Coronary artery (tissue), 2 donors: ENCODE measurements at places on chromosomes 13 and 19.

- DNase-seq: no peak
Measured at GRCh38 chr13:28942906-28943305, 122.8 kb downstream of the MTUS2 start.

GRCh38 chr19:21482863-21483276 is 22.5 kb upstream of the ZNF429 start:
- DNase-seq: peak; percentile 78

- peak; percentile 87 for DNase-seq
Measured at GRCh38 chr19:1266916-1267476, 2.1 kb upstream of the CIRBP start.

- no peak for DNase-seq
Measured at GRCh38 chr13:111968336-111969010, 98.5 kb upstream of the SOX1 start.

DNA sequence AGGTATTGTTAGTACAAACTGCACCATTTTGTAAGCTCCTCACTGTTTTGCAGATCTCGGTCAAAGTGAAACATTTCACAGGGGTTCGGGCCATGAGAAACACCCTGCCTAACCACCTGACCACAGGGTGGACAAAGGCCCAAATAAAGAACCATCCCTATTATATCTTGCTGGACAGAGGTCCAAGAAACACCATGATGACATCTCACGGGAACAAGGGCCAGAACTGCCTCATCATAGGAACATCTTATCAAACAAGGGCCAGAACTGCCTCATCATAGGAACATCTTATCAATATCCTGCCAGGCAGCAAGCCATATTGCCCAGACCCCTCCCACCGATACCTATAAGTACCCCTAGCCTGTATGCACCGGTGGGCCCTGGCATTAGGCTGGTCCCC is 99.7 kb downstream of the PCDH9 start:
- no peak for DNase-seq

- DNase-seq: no peak
Measured at GRCh38 chr13:101845245-101846020, 393.0 kb downstream of the ITGBL1 start.

DNA sequence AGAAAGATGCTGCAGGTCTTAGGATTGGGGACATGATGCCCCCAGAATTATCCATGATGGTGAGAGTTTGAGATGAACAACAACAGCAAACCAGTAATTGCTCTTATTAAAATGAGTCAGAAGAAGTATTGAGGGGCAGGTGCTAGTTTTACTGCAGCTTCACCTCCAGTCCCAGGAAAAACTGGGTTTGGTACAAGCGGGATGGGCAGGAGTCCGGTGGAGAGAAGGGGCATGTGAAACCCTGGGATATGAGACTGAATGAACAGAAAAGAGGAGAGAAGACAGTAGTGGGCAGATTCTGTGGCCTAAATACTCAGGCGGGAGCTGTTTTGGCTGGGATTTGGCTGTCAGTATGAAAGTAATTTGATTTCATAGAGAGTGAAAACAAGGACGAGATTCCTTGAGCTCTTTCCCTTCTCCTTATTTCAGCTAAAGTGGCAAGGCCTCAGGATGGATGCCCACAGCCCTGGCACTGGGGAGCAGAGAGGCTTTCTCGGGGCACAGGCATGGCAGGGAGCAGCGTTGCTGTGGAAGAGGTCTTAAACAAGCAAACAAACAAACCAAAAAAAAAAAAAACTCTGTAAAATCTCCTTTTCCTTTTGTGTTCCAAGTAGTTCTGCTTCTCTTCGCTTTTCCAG is 30.7 kb downstream of the NFIX start:
- no peak for DNase-seq

DNA sequence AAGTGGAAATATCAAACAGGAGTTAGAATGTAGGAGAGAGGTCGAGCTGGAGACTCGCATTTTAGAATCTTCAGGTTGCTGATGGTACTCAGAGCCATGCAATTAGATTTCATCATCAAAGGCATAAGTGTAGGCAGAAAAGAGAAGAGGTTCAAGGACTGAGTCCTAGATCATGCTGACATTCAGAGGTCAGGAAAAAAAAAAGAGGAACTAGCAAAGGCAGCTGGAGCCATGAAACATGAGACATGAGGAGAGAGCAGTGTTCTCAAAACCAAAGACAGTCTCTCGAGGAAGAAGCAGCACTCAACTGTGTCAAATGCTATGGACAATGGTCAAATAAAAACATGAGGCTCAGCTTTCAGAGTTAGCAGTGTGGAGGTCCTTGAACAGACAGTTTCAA is 12.4 kb upstream of the TPP2 start:
- DNase-seq: no peak

- no peak for DNase-seq
Measured at GRCh38 chr13:112616586-112617362, 28.8 kb upstream of the TUBGCP3 start.

- no peak for DNase-seq
Measured at GRCh38 chr19:1968279-1969175, 27.6 kb downstream of the CSNK1G2 start.

GRCh38 chr19:33332248-33332647 is 29.9 kb upstream of the CEBPA start:
- DNase-seq: no peak

DNA sequence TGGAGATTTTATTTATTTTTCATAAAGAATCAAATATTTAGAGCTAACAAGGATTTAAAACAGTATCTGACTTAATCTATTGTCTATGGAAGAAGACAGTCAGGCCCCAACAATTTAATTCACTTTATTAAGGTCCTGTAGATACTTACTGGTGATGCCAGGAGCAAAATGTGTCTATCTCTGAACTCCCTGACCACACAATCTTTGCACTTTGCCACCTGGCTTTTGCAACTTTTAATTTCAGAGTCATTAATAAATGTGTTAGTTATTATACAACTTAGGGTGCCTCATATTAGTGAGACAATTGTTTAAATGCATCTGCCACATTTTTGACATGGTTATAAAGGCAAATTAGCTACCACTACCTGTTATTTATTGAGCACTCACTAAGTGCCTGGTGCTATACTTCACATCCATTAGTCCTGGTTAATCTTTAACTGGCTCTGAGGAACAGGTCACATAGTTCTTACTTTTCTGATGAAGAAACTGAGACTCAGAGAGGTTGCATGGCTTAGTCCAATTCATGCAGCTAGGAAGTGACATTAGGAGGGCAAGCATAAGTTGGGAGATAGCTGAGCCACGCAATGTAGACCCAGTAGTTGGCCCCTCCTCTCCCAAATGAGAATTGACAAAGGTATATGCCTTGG is 297.9 kb downstream of the DCT start:
- no peak for DNase-seq

DNA sequence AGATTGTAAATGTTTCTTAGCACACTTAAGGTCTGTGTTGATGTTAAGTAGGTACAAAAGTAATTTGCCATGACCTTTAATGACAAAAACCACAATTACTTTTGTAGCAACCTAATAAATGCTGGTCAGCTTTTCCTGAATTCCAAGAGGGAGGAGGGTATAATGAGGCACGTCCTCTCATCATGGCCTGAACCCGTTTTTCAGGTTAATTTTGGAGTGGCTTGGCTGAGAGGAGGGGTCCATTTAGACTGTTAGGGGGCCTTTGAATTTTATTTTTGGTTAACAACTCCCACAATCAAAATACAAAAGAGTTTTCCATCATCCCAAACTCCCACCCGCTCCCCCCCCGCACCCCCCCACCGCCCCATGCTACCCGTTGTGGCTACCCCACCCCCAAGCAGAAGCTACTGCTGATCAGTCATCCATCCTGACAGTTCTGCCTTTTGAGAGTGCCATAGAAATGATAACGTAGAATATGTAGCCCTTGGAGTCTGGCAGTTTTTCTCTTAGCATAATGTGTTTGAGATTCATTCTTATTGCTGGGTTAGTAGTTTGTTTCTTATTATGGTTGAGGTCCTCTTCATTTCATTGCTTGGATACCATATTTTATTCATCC is 14.4 kb upstream of the PLEKHF1 start:
- no peak for DNase-seq

GRCh38 chr13:99671746-99672145 is 170.5 kb downstream of the TM9SF2 start:
- no peak for DNase-seq

DNA sequence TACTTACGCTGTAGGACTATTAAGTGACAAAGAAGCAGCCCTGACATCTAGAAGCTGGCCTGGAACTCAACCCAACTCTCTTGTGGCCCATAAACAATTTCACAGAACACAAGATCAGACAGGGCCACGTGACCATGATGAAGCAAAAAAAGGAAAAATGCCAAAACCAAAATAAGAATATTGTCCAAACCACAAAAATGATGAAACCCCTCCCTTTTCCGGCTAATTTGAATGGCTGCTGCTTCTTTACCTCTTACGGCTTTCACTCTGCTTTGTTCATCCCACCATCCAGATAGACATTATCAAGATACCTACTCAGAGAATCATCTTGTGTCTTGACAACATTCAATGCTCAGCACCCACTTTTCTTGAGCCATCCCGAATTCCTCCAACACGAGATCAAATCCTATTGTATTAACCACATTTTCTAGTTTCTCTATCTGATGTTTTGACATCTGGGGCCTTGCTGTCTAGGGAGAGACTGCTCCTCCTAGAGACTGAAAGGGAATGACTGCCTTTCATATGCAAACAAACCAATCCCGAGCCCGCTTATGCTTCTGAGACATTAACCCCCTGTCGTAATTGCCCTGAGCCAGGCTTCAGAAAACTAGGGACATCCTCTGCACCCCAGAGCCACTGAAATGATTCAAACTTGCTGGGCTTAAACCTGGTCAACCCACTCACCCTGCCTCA is 186.3 kb downstream of the TDRD3 start:
- DNase-seq: no peak

GRCh38 chr19:17220207-17220758 is 5.1 kb downstream of the USE1 start:
- no peak for DNase-seq

DNA sequence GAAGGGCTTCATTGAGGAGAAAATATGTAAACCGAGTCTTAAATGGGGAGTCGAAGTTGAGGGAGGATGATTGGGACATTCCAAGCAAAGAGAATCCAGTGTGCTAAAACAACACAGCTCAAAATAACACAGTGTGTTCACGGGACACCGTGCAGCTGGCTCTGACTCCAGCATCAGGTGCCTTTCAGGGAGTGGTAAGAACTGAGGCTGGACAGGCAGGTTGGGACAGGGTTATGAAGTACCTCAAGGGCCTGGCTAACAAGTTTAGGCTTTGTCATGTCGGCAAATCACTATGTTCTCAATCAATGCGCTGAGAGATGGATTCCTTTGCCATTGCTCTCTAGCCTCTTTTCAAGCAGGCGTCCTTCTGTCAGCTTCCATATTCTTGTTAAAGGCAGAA is 27.5 kb upstream of the WDFY2 start:
- no peak for DNase-seq

GRCh38 chr13:78045916-78046315 is 127.3 kb upstream of the EDNRB start:
- no peak for DNase-seq

GRCh38 chr13:52850396-52851136 is 2.1 kb upstream of the PCDH8 start:
- no peak for DNase-seq

GRCh38 chr13:29532116-29532515 is 63.4 kb downstream of the SLC7A1 start:
- no peak for DNase-seq

- DNase-seq: no peak
Measured at GRCh38 chr13:40161931-40162330, 504.5 kb downstream of the FOXO1 start.

DNA sequence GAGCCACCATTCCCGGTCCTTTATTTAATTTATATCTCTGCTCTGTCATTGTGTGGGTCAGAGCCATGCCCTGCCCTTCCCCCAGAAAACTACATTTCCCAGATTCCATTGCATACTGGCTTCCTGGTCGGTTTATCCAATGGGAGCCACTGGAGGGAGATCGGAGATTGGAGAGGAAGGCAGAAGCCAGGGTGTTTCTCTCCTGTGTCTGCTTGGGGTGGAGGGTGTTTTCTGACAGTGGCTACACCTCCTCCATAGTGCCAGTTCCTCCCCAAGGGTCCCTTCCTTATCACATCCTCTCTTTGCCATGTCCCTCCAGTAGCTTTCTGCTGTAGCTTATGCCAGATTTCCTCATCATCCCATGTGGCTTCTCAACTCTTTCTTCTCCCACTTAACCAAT is 19.0 kb downstream of the OLFM2 start:
- DNase-seq: no peak

GRCh38 chr19:49190781-49191180 is 33.2 kb downstream of the TRPM4 start:
- DNase-seq: no peak

DNA sequence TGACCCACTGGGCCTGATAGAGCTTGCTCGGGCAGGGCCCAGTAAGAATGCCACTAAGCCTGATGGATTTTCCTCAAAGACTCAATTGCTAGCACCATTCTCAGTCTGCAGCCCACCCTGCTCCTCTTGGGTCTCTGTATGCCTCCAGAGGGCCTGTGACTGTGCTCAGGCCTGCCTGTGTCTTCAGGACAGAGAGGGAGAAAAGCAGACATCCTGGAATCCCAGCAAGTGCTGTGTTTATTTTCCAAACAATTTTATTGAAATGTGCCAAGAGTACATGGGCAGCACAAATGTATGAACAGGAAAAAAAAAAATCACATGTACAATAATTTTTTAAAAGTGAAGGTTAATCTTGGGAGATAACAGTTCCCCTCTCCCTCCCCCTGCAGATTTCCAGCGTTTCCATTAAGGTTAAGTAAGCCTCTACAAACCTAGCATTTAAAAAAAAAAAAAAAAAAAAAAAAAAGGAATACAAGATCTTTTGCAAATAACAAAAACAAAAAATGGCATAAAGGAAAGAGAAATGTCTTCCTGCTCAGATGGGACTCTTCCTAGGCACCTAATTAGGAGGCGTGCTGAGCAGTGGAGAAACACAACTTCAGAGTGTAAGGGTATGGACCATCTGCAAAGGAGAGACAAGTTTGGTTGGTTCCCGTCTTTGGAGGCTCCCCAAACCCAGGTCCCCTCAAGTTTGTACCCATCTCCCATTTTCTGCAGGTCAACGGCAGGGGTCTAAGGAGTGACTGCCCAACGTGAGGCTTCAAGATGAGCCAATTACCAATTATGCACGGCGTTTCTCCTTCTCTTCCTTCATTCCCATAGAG is 4.8 kb upstream of the ECH1 start:
- DNase-seq: no peak

DNA sequence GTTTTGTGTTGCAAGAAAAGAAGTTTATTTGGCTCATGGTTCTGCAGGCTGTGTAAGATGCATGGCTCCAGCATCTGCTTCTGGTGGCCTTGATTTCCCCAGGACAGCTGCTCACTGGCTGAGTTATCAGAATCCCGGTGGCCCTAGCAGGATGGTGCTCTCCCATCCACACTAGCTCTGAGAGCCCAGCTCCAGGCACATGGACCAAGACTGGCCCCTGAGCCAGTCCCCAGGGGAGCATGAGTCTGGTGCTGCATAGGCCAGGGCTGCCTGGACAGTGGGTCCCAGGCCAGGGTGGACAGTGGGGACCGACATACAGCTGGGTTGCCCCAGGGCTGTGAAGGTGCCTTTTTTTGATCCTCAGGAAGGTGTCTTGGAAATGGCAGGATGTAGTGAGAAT is 10.4 kb downstream of the ADGRE2 start:
- DNase-seq: no peak

GRCh38 chr19:27652281-27652680 is 1560.7 kb downstream of the UQCRFS1 start:
- DNase-seq: peak; percentile 28
